Islet precursor cell (in vitro differentiated cells): ENCODE measurements at places on chromosomes 3 and 15.

DNA sequence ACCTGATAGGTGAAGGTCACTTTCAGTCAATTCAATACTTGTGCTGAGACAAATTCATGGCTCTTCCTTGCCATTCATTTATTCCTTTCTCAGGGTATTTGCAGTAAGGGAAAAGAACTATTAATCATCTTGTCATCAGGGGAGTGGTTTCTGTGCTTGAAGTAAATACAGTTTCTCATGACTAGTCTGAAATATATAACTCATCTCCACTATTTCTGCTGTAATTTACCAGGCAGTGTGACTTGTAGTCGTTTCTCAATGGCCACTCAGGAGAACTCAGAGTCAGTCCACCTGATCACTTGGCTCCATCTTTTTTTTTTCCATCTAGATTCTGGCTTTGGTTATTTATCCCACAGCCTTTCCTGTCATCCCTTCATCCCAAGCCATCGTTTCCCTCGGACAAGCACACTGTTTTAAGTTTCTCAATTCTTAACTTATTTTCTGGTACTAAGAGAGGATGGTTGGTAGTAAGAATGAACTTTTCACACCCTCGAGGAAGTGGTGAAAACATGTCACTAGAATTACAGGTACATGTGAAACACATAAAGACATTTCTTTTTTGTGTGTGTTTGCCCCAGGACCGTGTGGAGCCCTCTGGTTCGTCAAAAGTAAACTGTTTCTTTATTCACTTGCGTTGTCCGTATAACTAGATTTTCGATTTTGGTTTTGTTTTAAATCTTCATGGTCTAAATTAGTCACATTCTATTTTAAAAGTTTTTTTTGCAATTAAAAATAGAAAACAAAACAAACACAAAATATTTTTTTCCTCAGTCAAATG, 620.2 kb downstream of the ZBBX start:
- no peak for DNase-seq

- peak; percentile 69 for DNase-seq
These were observed 31.9 kb upstream of the RAB6B start for GRCh38 chr3:133927540-133928066.

GRCh38 chr15:40721701-40722100, 26.7 kb downstream of the RAD51 start:
- no peak for DNase-seq

DNA sequence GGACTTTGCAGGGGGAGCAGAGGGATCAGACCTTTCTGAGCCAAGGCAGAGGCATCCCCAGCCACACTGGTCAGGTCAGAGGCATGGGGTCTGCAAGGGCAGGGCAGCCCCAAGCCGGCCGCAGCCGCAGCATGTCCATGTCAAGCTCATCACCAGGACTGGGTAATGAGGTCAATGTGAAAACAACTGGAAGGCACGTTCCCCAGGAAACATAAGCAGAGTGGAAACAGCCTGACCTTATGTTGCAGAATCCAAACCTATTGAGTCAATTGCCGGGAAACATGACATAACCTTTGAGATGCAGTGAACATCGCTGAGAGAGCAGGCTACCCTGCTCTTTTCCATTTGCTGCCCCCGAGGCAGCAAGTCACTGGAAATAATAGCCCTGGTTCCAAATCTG, 315.1 kb upstream of the IGF1R start:
- no peak for DNase-seq

GRCh38 chr15:70329179-70329578, 231.5 kb upstream of the TLE3 start:
- peak; percentile 25 for DNase-seq

DNA sequence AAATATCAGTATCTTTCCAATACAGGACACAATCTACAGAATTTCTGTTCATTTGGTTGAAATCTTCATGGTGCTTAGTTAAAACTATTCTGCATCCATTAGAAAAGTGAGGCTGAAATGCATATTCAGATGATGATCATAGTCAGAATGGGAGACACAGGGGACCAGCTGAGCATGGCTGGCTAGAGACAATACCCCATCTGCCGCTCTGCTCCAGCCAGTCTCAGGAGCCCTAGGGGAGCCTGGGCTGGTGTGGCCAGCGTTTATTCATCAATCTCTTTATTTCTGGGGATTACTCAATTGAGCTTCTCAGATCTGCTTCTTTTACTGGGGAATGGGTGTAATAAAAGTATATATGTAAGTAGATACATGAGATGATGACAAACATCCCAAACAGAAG, 470.9 kb upstream of the CDIN1 start:
- DNase-seq: no peak

- DNase-seq: peak; percentile 73
These were observed 156.9 kb downstream of the AGBL1 start for GRCh38 chr15:86236356-86237110.

DNA sequence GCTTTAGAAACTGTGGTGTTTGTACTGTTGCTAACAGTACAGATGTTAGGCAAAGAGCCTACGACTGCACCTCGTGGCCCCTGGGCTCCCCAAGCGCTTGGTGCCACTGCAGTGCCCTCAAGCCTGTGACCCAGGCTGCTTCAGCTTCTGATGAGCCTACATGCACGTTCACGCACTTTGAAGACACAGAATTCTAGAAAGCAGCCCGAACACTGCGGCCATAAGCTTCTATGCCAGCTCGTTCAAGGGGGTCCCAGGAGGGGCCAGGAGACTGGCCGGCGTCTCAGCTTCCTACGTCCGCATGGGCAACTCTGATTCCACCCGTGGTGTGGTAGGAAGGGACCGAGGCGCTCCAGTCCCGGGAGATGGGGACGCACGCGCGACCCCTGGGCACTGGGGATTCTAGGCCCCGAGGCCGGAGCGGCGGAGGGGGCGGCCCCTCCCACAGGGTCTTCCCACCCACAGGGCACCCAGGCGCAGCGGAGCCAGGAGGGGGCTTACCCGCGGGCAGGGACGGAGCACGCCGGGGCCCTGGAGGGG, 653 bp downstream of the MYO5C start:
- DNase-seq: no peak

GRCh38 chr15:23572844-23573243, 7.4 kb downstream of the MKRN3 start:
- DNase-seq: no peak

GRCh38 chr3:10338591-10339353, 17.9 kb upstream of the SEC13 start:
- DNase-seq: no peak

DNA sequence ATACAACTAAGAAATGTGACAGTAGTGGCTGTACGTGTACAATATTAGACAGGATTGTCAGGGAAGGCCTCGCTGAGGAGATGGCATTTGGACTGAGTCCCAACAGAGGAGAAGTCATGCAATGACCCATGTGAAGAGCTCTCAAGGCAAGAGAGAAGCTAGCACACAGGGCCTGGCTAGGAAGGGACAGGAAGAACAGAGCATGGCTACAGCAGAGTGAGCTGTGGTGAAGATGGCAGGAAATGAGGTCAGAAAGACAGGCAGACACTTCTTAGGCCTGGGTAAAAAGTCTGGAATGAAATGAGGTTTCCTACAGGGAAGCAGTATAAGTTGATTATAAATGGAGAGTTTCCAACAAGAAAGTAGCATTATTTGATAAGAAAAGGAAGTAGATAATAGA, 33.2 kb upstream of the LEKR1 start:
- no peak for DNase-seq

GRCh38 chr15:48622237-48622636, 23.3 kb downstream of the FBN1 start:
- DNase-seq: no peak

DNA sequence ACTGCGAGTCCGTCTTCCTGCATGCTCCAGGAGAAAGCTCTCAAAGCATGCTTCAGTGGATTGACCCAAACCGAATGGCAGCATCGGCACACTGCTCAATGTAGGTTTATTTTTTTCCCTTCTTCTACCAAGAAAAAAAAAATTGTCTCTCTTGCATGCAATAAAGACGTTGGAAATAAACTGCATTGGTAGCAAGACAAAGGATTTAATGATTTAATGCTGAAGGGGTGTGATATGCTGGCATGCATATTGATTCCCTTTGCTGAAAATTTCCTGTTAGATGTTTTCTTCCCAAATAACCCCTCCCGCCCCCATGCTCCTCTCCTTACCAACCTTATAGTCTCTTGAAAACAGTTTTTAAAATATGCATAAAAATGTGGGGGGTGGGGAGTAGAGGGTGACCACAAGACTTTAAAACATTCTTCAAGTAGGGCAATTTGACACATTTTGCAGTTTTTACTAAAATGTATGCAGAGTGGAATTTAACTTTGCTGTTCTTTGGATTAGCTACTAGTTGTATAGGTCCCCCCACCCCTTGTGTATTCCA, 799 bp downstream of the RARB start:
- no peak for DNase-seq

DNA sequence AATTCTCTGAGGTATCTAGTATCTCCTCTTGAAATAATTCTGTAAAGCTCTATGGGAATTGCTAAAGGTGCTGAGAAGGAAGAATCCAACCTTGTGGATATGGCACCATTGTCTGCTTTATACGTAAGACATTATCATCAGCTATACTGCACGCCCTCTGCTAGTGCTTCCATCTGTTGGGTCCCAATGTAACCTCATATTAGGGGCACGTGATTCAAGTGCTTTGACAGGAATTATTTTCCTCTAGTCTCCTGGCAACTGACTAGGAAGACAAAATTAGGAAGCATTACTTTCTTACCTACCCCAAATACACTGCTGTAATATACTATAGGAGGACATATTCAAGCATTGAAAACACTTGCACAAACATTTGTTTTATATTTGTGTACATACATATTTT, 24.0 kb downstream of the COPS2 start:
- DNase-seq: no peak

DNA sequence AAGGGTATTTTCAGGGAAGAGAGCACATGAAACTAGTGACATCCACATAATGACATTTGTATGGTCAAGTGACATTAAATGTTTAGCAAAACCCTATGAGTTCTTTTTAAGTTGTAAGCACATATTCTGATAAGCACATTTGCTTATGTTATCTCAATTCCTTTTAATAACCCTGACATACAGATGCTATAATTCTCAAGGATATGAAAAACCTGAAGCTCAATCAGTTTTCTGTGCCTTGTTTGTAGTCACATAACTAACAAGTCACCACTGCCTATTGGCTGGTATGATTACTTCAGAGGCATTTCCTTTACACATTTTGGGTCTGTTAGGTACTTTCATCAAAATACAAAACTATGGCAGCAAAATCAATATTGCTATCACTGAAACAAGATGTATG, 74.1 kb downstream of the FAIM start:
- no peak for DNase-seq

DNA sequence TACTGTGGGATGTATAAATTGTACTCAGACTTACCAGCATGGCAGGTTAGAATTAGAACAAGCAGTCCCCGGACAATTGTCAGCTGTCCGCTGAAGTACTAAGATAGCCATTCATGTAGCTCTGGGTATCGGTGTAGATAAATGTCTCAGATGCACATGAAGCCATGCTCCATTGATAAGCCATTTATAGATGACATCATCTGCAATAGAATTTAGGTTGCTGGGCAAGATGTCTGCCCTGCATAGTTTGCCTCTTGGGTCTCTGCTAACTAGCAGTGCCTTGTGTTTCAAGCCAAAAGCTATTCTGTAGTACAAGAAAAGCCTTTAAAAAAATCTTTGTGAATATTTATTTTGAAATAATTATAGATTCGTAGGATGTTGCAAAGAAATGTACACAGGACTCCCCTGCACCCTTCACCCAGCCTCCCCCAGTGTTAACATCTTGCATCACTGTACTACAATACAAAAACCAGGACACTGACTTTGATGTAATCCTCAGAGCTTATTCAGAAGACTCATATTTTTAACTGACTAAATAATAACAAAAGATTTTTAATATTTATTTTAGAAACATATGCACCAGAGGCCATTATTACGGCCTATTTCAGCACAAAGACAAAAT, 220.6 kb upstream of the THRB start:
- DNase-seq: no peak

DNA sequence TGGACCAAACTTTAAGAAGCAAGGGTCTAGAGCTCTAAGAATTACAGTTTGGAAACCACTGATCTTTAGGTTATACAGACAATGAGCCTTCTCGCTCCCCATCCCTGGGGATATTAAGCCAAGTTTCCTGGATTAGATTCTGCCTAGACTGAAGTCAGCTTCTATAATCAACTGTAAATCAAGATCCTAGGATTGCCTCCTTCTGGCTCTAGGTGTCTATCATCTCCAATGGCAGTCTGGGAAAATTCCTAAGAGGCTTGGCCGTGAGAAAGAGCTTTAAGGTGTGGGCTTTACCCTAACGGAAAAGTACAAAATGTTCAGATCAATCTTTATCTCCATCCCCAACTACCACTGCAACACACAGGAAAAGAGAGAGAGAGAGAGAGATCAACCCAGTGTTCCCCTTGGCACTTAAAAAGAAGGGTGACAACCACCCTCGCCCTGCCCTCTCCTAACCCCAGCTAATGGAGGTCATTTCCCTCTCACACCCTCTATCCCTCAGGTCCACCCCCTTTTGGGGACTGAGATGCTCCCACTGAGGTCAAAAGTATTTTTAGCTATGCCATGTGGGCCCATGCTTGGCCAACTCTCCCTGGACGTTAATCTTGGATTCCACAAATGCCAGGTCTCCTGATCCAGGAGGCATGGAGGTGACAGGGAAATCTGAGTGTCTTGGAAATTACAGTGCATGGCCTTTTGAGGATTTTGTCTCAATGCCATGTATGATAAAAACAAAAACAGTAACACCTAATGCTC, 202.8 kb upstream of the BCL6 start:
- no peak for DNase-seq

GRCh38 chr15:65470866-65471265, 46.6 kb downstream of the DPP8 start:
- no peak for DNase-seq

- DNase-seq: no peak
These were observed 328.8 kb upstream of the SUCLG2 start for GRCh38 chr3:67983166-67983565.

DNA sequence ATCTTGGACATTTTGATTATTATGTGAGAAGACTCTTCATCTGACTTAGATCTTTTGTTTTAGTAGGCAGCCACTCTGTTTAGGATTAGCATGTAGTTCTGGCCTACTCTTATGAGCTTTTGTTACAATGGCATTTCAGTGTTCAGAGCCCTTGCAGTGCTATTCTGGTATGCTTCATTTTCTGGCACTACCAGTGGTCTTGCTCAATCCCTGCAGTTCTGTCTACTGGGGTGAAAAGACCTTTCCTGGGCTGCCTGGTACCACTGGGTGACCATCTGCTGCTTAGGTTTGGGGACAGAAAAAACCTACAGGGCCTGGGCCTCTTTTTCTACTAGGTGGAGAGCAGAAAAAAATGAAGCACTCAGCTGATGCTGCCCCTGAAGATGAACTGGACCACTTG, 42.5 kb downstream of the IL16 start:
- DNase-seq: no peak

DNA sequence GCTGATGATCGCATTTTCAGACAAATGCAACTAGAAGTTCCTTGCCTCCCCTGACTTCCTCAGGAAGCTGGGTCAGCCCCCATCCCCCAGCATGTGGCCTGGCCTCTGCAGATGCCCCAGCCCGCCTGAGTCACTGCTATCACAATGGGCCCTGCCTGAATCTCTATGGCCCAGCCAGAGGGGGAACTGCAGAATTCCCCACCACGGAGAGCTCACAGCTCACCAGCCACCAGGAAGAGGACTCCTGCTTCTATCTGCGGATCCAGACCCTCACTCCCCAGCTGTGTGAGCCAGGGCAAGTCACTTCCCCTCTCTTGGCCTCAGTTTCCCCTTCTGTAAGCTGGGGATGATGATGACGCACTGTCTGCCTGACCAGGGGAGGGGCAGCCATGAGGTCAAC, 6.9 kb downstream of the PLXND1 start:
- peak; percentile 97 for DNase-seq

- no peak for DNase-seq
These were observed 153.4 kb upstream of the SOX14 start for GRCh38 chr3:137610723-137611122.
